Stimulated activated CD8-positive, alpha-beta memory T cell treated with anti-CD3 and anti-CD28 coated beads, Interleukin-4, amount 100 ng/mL, for 1 hour (primary cell): ENCODE measurements at places on chromosomes 3 and 15.

DNA sequence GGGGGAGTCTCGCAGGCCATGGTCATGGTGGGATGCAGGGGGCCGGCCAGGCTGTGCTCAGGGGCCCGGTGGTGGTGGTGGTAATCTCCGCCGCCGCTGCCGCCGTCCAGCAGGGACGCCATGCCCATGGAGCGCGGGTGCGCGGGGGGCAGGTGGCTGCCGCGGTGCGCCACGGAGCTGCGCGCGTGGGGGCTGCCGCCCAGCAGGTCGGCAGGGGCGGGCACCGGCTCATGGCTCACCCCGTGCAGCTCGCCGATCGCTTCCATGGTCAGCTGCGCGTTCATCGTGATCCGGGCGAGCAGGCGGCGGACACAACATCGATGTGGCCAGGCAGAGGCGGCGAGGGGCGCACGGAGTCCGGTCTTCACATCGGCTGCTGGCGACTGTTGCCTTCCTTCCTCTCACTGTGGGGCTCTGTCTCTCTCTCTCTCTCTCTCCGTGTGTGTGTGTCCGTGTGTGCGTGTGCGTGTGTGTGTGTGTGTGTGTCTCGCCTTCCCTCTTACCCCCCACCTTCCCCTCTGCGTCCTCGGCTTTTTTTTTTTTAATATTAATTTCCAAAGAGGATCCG is 451 bp downstream of the ONECUT1 start:
- DNase-seq: no peak

- no peak for DNase-seq
Observed at GRCh38 chr3:31533169-31534064, 692 bp downstream of the STT3B start.

DNA sequence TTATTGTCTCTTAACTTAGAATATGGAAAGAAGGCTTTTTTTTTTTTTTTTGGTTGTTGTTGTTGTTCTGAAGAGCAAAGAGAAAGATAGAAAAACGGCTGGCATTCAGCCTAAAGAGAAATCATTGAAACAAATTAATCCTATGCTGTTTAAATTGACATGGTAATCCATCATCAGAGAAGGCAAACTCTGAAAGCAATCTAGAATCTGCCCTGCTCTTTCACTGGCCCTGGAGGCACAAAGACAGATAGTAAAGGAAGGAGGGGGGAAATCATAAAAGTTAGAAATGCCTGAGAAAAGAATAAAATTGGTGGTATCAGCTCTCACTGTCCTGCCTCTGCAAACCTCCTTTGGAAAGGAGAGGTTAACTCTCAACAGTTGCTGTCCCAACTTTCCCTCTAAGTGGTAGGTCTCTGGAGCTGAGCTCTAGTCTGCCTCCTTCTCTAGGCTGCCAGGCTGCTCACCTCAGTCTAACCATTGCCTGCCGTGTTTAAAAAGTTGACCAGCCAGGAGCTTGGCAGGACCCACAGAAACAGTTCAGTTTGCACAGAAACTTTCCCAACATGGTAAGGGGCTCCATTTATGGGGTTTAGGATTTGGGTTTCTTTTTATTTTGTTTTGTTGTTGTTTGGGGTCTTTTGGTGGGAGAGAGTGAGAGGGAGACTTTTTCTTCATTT is 13.4 kb upstream of the NR2F2 start:
- DNase-seq: no peak

DNA sequence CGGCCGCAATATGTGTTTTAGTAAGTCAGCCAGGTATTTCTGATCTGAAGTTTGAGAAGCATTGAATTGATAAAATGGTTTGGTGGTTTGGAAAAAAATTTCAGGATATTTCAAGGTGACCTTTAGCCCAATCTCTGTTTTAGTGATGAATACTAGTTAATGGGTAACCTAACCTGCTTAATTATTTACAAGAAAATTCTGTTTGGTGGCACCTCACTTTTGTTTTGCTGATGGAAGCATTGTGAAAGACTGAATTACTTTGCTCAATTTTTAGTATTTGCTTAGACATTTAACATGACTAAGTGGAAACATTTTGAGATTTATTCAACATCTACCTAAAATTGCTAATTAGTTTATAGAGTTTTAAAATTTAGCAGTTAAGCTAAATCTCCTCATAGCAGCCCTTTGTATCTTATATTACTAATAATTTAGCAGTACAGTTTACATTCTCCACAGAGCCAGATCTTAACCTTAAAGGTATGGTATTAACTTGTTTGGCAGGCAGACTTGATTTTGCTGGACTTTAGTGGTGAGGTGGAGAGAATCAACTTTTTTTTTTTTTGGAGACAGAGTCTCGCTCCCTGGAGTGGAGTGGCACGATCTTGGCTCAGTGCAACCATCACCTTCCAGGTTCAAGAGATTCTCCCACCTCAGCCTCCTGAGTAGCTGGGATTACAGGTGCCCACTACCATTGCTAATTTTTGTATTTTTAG is 35.4 kb downstream of the GRAMD1C start:
- no peak for DNase-seq

GRCh38 chr3:190119461-190120268 is 1.0 kb downstream of the P3H2 start:
- no peak for DNase-seq

GRCh38 chr3:143265501-143266070 is 146.0 kb downstream of the CHST2 start:
- DNase-seq: no peak

- DNase-seq: no peak
Observed at GRCh38 chr15:79561982-79562381, 129.8 kb downstream of the MINAR1 start.

GRCh38 chr3:632571-633170 is 436.1 kb downstream of the CHL1 start:
- DNase-seq: no peak
